ENCODE measurements at places on chromosomes 2 and 18.

- DNase-seq = no peak
Observed at GRCh38 chr2:239075918-239076758, 228.3 kb downstream of the TWIST2 start.

DNA sequence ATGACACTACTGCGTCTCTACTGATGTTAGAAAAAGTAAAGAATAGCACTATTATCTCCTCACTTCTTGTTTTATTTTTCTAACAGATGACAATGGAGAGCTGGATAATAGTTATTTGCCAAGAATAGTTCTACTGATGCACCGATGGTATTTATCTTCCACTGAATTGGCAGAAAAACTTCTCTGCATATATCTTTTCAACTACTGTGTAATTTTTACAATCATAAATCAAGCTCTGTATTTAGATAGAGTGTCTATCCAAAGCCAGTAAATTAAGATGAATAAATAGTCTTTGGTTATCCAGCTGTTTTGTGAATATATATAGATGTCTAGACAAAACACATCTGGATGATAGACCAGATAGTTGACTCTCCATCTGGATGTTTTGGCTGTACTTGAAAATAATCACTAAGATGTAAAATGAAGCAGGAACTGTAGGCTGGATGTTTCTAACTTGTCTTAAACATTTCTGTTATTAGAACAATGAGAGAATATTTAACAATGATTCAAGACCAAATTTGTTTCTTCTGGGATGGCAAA is 40.1 kb downstream of the RASGRP3 start:
- no peak for DNase-seq

DNA sequence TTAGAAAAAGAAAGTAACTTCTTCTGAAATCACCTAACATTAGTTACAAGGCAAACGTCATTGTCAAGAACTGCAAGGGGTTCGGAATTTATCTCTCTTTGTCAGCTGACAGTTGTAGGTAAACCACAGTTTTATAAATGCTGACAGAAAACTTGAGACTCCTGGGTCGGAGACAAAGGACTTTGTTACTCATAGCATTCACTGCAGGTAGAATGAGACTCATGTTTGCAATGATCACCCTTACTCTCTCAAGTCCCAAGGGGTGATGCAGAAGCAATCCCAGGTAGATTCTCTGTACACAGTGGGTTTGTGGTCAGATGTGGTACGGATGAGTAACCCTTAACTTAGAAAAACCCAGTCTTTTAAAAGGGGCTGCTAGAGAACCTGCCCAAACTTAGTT is 757.8 kb downstream of the TRIB2 start:
- DNase-seq = no peak

- no peak for DNase-seq
Observed at GRCh38 chr2:148493822-148494563, 150.6 kb upstream of the EPC2 start.

- no peak for DNase-seq
Observed at GRCh38 chr2:181198183-181198864, 217.9 kb downstream of the UBE2E3 start.

- DNase-seq = no peak
Observed at GRCh38 chr2:231571661-231572191, 20.9 kb upstream of the TEX44 start.

DNA sequence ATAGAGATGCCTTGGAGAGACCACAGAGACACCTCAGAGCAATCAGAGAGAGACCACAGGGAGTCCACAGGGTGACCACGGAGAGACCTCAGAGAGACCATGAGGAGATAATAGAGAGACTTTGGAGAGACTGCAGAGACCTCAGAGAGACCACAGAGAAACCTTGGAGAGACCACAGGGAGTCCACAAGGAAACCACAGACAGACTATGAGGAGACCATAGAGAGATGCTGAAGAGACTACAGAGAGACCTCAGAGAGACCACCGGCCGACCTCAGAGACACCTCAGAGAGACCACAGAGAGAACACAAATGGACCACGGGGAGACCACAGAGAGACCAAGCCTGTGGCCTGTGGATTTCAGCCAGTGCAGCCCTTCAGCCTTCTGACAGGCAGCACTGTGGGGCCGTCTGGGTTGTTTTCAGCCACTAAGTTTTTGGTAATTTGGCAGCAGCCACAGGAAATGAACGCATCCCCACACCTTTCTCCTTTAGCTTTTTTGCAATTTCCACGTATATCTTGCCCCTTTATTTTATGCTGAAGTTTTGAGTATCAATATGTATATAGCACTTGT is 11.4 kb upstream of the TMEM18 start:
- no peak for DNase-seq

DNA sequence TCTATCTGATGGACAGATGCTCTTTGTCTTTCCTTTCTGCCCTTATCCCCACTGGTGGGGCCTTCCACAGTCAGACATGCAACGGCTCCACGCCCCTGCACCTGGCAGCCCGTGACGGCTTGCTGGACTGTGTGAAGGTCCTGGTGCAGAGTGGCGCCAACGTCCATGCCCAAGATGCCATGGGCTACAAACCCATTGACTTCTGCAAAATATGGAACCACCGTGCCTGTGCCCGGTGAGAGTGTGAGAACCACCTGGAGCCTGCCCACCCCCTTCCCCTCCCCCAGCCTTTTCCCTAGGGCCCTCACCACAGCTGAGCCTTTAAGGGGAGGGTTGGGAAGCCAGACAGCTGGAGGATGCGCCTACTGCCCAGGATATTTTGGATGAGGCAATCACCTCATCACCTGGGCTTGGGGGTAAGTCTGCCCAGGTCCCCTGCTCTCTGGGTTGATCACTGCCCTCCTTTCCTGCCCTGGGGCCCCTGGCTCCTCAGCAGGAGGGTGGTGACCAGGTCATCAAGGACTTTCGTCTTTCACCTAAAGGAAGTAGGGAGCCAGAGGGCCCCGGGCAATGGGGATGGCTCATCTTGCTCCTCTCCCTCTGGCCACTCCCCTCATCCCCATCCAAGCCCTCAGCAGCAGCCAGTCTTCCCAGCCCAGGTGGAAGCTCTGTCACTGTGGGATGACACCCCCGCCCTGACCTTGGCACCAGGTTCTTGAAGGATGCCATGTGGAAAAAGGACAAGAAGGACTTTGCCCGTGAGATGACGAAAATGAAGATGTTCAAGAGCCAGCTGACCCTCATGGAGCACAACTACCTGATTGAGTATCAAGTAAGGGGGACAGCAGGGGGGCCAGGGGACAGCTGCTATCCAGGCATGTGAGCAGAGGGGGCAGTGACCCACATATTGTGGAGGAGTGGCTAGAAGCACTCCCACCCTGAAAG is 3.7 kb downstream of the ANKRD53 start:
- DNase-seq = no peak

GRCh38 chr2:219362072-219362471 is 25.6 kb downstream of the DNPEP start:
- DNase-seq = no peak

DNA sequence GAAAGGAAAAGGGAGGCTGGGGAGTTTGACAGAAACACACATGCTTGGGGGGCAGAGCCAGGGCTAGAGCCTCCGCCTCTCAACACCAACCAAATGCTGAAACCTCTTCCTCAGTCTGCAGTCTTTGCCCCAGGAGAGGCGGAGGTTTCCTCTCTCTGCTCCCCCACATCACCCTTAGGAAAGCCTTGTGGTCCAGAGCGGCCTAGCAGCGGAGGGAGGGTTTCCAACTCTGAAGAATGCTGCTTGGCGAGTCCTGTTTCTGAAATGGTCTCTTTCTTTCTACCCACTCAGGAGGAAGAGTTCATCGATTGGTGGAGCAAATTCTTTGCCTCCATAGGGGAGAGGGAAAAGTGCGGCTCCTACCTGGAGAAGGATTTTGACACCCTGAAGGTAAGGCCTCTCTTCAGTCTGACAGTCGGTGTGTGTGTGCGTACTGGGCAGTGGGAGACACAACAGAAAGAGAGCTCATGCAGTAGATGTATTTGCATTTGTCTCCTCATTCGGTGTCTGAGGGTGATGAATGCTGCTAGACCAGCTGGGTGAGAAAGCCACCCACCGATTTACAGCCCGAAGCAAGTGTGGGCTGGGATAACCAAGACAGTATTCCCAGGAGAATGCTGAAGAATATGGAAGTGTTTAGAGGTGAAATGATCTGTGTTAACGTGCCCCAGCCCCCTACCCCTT is 190.5 kb downstream of the DYSF start:
- no peak for DNase-seq
